MM.1S (cell line): ENCODE measurements at places on chromosomes 2 and 18.

- DNase-seq: no peak
These were observed 11.7 kb upstream of the TEX261 start for GRCh38 chr2:71006323-71006722.

DNA sequence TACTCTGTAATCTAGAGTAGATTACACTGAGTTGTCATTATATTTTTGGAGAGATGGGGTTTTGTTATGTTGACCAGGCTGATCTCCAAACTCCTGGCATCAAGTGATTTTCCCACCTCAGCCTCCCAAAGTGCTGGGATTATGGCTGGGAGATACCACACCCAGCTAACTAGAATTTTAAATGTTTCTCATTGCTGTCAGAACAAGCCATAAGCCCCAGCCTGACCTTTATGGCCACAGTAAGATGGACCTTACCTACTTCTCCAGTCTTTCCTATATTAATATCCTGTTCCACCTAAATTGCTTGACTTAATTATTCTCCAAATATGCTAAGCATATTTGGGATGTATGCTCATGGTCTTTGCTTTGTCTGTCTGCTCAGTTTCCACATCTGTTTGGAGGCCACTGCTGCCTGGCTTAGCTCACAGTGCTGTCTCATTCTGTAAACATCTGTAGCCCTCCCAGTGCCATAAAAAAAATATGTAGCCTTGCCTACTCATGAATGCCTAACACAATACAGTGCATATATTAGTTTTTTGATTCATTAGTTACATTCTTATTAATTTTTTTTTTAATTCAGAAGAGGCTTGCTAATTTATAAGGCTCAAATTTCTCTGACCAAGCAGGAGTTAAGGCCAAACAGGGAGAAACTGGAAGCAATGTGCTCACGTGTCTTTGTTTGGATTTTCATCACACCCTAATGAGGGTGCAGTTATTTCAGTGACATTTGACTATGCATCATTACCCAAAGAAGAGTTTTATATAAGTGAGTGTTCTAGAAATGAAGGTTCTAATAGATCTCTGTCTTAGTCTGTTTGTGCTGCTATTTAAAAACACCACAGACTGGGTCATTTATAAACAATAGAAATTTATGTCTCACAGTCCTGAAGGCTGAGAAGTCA is 45.3 kb upstream of the PSME4 start:
- DNase-seq: no peak

DNA sequence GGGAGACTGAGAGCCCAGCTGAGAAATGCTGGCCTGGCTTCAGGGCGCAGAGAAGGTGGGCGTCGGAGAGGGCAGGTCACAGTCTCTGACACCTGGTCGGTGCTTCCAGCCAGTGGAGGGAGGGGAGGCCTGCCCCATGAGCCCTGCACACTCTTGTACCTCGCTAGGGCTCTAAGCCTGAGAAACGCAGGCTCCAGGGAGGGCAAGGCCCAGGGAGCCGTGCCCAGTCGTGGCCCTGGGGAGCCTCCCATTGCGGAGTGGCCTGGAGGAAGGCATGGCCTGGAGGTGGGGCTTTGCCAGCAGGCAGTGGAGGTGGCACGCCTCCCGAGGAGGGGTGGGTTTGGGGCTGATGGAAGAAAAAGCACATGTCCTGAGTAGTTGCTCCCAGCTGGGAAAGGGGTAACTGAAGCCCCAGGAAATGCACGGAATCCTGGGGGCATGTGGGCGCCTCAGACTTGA is 39.0 kb downstream of the MTERF4 start:
- no peak for DNase-seq

GRCh38 chr2:178395941-178396570 is 54.9 kb downstream of the PRKRA start:
- DNase-seq: no peak

DNA sequence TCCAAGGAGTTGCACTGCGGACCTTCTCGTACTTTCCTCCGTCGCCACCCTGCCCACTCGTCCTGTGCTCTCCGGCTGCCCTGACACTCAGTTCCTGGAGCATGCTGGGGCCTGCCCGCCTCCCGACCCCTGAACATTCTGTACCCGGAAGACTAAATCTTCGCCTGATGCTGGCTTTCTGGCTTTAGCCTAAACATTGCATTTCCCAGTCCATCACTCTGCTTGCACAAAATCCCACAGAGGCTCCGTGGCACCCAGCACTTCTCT is 550 bp upstream of the SFXN5 start:
- DNase-seq: no peak

DNA sequence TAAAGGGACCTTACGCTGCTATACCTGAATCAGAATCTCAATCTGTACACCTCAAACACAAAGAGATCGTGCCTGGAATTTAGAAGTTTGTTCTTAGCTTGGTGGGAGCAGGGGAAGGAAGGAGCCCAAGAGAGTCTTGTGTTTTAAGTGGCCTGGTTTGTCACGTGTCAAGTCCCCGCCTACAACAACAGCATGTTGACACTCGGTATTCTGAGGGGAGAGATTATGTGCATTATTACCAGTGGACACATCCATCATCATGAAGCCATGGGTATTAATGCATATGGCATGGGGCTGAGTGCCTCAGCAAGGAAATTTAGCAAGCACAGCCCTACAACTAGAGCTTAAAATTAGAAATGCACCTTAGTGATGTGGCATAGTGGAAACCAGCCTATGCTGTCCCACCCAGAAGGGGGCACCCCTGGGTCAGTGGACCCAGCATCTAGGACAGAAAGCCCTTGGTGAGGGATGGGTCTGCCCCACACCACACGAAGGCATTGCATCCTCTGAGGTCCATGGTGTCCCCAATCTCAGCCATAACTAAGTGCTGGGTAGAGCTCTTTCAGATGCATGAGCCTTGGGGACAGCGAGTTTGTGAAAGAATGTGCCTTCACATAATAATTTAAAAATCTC is 138.7 kb downstream of the MGAT5 start:
- DNase-seq: no peak

GRCh38 chr2:215000721-215001120 is 137.7 kb downstream of the ABCA12 start:
- DNase-seq: no peak

DNA sequence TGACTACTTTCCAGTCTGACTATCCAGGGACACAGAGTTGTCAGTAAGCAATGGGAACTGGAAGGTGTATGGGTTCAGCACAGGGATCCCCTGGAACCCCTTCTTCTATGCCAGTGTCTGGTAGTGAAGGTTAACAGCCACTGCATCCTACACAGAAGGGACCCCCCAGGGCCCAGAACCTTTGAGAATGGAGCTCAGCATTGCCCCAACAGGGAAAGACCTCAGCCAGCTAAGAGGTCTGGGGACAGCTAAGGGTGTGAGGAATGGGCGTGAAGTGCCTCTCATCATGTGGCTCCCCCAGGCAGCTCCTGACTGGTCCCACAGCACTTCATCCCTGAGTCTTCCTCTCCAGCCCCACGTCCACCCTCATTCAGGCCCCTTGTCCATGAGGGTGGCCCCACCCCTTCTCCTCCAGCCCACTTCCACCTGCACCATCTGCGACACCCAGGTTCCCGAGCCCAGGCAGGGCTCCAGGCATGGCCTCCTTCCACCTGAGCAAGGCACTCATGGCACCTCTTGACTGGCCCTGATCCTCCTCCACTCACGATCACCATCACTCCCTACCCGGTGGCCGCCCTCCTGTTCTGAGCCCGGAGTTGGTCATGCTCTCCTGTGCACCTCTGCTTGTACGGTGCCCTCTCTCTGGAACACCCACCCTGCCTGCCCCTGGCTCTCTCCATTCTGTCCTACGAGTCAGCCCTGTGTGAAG is 77.1 kb downstream of the SFXN5 start:
- no peak for DNase-seq

- DNase-seq: peak; percentile 61
These were observed 59.1 kb downstream of the CABLES1 start for GRCh38 chr18:23194155-23194996.

- DNase-seq: no peak
These were observed 144.1 kb downstream of the SOCS6 start for GRCh38 chr18:70432804-70433400.

- peak; percentile 86 for DNase-seq
These were observed 111.2 kb downstream of the RAB3GAP1 start for GRCh38 chr2:135163306-135163705.

DNA sequence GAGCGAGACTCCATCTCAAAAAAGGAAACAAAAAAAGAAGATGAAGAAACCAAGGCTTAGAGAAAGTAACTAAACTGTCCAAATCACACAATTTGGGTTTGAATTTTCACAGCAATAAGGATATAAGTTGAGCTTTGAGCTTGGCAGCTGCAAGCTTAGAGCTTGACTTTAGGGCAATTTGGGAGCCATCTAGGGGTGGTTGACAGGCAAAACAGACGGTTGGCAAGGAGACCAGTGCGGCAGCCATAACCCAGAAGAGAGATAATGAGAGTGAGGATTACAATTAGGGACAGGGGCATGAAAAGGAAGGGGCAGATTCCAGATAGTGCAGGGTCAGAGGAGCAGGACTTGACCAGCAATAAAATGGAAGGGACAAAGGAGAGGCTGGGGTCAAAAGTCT is 382.2 kb upstream of the HNRNPA3 start:
- DNase-seq: no peak

DNA sequence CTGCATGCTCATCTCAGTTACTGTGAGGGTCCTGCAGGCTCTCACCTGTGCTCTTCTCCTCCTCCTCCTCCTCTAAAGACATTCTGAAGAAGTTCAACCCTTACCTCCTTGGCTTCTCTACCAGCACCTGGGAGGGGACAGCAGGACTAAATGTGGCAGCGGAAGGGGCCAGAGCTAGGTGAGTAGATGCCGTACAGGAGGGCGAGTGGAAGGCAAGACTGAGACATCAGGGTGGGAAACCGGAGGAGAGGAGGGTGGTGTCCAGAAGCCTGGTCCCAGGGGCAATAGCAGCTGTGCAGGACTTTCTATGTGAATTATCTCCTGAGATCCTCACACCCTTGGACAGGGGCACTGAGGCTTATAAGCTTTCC is 124.9 kb downstream of the PLB1 start:
- no peak for DNase-seq

- no peak for DNase-seq
These were observed 16.3 kb downstream of the RAB12 start for GRCh38 chr18:8625461-8626092.

- no peak for DNase-seq
These were observed 12.2 kb downstream of the CAPG start for GRCh38 chr2:85397925-85398331.

GRCh38 chr18:48646976-48647375 is 108.1 kb downstream of the CTIF start:
- DNase-seq: no peak

DNA sequence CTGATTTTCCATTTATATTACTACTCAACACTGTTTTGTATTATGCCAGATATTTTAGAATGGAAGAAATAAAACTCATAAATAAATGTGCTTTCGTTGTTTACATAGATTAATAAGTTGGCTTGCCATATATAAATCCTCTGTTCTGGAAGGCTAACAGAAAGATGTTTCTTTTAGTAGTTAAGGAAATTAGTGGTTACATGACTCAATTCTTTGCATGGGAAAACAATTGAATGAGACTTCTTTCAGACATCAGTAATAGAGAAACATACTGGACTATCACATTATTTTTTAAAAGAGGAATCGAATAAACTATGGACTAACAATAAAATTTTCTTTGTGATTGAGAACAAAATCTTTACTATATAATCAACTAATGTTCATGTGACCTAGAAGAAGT is 336.5 kb downstream of the KCNS3 start:
- no peak for DNase-seq

DNA sequence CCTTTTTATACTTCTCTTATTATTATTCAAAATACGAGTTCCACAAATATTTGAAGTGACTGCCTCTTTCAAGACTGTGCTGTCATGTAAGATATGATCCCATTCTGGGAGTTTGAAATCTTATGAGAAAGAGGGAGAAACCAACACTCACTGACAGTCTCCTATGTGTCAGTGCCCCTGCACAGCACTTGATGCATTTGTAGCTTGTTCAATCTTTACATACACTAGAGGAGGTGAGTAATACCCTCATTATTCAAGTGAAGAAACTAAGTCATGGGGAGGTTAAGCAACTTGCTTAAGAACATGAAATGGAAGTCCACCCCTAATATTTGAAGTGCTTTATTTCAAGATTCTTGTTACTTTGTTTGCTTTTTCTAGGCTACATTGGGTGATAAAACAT is 459.5 kb upstream of the FANCL start:
- no peak for DNase-seq

DNA sequence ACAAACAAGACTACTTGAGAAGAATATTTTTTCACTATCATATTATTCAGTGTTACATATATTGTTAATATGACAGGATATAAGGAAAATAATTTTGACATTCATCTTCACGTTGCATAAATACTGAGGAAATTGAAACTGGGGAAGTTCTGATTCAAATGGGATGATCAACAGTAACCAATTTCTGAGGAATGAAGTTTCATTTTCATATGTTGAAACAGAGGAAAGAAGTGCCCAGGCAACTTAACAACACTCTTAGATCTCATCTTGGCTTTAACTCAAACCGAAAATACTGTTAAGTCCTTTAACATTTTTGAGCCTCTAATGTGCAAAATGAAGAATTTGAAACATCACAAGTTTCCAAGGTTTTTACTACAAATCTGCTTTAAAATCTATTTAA is 612.2 kb upstream of the VRK2 start:
- no peak for DNase-seq

- no peak for DNase-seq
These were observed 3.0 kb downstream of the FBXO41 start for GRCh38 chr2:73281244-73281643.

DNA sequence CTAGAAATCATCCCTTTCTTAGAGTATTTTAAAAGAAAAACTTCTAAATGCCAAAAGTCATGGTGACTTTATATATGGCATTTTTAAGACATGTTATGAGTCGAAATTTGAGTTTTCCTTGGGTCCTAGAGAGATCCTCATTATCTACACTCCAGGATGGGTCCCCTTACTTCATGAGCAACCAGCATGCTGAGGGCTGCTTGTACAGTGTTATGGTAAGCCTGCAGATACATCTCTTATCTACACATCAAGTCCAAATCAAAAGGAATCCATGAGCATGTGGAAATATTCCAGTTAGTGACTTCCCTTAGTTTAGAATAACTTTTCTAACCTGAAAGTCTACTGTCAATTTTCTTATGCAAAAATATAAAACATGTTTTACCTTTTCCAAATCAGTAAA is 58.7 kb downstream of the SLC66A3 start:
- no peak for DNase-seq

GRCh38 chr2:20148923-20149702 is 75.8 kb downstream of the SDC1 start:
- no peak for DNase-seq

DNA sequence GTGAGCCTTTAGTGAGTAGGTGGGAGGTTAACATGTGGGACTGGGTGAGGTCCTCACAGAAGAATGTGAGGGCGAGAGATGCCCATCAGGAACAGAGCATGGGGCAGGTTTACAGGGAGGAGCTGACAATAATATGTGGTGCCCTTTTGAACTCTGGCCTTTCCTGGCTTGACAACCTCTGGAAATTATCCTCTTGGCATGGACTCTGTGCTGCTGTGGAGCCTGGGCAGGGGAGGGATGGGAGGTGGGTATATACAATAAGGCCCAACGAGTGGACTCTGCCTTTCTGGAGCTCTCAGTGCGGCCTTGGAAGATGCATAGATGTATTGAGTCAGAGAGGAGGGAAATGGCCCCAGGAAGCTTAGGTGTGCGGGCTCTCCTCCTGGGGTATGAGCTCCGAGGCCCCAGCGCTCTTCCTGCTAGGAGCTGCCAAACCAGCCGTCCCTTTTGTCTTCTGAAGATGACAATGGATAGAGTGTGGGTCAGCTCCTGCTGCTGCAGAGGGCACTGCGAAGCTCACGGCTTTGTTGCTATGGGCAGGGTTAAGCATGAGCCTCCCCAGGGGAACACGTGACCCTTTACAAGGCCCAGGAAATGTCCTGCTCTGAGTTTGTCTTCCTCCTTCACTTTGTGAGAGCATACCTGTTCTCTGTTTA is 8.7 kb upstream of the PSD4 start:
- no peak for DNase-seq

- no peak for DNase-seq
These were observed 102.8 kb upstream of the RNF152 start for GRCh38 chr18:61995618-61996017.
